CD4-positive, alpha-beta T cell treated with Interleukin-17A for 1 hour (primary cell): ENCODE measurements at places on chromosomes 12 and 14.

GRCh38 chr14:34220921-34221320 lies 241.1 kb downstream of the SPTSSA start:
- DNase-seq, result peak; percentile 9

- no peak for DNase-seq
Measured at GRCh38 chr12:94535510-94535921, 75.8 kb upstream of the CEP83 start.

DNA sequence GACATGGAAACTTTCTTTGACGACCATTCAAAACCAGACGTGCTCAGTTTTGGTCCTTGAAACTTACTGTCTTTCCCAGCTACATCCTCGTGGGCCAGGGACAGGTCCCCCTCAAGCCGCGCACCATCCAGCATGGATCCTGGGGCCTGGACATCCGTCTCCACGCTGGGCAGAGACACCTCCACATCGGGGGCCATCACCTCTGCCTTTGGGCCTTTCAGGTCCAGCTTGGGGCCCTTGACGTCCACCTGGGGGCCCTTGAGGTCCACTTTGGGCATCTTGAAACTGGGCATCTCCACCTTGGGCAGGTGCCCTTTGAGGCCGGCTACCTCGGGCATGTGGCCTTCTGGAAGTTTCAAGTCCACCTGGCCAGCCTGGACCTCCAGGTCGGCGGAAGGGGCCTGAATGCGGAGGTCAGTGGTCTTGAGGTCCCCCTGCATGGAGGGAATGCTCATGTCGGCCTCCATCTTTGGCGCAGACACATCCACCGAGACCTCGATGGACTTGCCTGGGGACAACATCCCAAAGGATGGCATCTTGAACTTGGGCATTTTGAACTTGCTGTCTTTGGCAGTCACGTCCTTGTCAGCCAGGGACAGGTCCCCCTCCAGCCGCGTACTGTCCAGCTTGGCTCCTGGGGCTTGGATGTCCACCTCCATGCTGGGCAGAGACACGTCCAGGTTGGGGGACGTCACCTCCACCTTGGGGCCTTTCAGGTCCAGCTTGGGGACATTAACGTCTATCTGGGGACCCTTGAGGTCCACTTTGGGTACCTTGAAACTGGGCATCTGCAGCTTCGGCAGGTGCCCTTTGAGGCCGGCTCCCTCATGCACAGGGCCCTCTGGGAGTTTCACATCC lies 17.1 kb downstream of the PLD4 start:
- DNase-seq, result no peak

GRCh38 chr14:100723135-100723829 lies 3.4 kb upstream of the DLK1 start:
- DNase-seq, result no peak

DNA sequence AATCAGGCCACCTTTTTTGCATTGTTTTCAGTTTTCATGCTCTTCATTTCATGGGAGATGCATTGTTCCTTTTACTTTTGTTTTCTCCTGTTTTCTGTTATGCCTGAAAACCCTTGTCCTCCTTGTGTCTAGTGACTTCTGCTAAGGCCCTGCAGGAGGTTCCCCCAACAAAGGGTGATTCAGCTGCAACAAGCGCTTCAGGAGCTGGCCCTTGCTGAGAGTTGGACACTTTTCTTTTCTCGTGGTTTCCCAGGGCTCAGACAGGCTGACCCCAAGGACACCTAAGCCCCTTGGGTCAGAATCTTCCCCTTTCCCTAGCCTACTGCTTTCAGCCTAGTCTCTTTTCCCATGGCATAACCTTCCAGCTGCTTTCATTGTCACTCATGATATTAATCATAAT lies 98.9 kb downstream of the PLXNC1 start:
- DNase-seq, result no peak

- no peak for DNase-seq
Measured at GRCh38 chr14:75968456-75968855, 13.3 kb downstream of the TGFB3 start.

DNA sequence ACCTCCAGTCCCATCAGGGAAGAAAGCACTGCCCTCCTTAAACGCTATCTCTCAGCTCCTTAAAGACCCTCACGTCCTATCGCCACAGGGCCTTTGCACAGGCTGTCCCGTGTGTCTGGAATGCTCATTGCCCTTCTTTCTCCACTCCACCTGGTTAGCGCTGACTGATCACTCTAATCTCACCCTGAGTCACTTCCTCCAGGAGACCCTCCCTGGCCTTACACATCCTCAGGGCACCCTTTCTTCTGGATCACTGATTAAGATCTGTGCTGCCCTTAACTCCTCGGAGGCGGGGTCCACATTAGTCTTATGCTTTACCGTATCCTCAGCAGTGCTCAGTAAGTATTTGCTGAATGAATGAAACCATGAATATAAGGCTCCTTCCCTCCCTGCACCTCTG lies 94.7 kb downstream of the SYNE3 start:
- DNase-seq, result no peak

DNA sequence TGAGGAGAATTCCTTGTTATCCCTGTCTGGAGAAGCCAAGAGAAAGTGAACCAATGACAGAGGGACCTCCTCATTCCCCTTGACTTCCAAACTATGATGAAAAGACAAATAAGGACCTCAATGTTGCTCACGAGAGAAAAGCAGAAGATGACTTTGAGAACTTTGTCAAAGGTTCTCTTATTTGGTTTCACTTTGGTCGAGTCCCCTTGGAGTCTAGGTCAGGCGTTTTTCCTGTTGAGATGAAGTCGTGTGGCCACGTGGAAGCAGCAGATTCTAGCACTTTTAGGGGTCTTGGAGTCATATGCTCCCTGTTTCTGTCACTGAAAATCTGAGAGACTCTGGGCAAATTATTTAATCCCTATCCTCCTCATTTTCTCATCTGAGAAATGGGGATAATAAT lies 33.8 kb upstream of the COL2A1 start:
- DNase-seq, result no peak

DNA sequence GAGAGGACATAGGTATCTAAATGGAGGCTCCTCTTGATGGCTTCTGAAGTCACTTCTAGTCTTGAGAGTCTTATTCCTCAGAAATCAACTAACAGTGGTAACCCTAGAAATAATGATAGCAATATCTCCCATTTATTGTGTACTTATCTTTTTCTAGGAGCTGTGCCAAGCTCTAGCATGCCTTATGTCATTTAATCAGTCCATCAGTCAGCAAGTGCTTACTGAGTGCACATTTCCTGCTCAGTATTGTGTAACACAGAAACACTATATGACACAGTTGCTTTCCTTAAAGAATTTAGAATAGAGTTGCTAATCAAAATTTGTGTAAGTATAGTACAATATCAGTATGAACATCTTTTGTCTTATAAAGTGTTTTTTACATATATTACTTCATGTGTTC lies 36.6 kb downstream of the KRT76 start:
- DNase-seq, result no peak

- no peak for DNase-seq
Measured at GRCh38 chr12:132006056-132006680, 56.4 kb downstream of the EP400 start.

DNA sequence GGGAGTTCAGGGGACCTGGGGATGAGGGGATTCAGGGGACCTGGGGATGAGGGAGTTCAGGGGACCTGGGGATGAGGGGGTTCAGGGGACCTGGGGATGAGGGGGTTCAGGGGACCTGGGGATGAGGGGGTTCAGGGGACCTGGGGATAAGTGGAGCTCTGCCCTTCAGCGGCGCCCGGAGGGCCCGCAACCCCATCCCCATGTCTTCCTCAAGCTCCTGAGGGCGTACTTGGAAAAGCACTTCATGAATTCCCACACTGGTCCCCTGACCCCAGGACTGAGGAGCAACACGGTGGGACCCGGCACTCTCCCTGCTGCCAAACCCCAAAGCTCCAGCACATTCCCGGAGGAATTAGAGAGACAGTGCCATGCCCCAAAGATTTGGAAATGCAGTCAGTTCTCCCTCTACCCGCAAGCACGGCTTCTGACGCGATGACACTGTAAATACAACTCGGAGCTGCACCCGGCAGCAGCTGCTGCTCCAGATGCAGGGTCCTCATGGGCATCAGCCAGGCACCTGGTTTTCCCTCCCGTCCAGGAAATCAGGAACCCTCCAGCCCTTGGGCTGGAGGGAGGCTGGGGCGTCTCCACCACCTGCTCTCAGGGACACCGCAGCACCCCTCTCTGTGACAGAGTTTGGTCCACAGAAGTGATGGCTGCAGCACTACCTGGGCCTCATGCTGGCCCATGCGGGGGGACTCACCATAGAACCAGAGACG lies 32.8 kb upstream of the C14orf180 start:
- no peak for DNase-seq

- DNase-seq, result no peak
Measured at GRCh38 chr12:12079291-12079690, 8.6 kb downstream of the BCL2L14 start.

GRCh38 chr14:82052778-82053177 lies 519.1 kb upstream of the SEL1L start:
- no peak for DNase-seq

- peak; percentile 53 for DNase-seq
Measured at GRCh38 chr14:51849097-51849496, 11.3 kb upstream of the GNG2 start.

DNA sequence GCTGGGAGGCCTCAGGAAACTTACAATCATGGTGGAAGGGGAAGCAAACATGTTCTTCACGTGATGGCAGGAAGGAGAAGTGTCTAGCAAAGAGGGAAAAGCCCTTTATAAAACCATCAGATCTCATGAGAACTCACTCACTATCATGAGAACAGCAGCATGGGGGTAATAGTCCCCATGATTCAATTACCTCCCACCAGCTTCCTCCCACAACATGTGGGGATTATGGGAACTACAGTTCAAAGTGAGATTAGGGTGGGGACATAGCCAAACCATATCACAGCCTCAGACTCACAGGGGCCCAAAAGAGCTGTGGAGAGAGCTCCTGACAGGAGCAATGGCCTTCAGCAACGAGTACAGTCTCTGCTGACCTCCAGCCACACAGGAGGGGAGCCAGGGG lies 151.4 kb downstream of the GXYLT1 start:
- no peak for DNase-seq

GRCh38 chr12:127559349-127560040 lies 707.5 kb upstream of the TMEM132C start:
- DNase-seq, result peak; percentile 39

- no peak for DNase-seq
Measured at GRCh38 chr14:94922595-94923239, 152.8 kb upstream of the GSC start.

DNA sequence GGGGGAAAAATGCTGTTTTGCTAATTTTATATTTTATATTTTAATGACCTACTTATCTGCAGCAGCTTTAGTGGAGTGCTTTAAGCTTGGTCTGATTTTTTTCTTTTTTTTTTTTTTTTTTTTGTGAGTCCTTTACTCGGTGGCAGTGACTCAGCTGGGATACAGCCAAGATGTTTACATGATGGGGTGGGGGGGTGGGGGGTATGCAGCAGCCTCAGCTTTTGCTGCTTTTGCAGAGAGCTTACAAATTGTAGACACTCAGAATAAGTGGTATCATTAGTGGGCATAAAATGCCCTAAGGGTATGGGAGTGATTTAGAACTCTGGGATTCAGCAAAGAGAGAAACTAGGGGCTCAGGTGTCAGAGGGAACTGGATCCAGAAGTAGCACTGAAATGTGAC lies 38.2 kb upstream of the ARHGAP5 start:
- no peak for DNase-seq

DNA sequence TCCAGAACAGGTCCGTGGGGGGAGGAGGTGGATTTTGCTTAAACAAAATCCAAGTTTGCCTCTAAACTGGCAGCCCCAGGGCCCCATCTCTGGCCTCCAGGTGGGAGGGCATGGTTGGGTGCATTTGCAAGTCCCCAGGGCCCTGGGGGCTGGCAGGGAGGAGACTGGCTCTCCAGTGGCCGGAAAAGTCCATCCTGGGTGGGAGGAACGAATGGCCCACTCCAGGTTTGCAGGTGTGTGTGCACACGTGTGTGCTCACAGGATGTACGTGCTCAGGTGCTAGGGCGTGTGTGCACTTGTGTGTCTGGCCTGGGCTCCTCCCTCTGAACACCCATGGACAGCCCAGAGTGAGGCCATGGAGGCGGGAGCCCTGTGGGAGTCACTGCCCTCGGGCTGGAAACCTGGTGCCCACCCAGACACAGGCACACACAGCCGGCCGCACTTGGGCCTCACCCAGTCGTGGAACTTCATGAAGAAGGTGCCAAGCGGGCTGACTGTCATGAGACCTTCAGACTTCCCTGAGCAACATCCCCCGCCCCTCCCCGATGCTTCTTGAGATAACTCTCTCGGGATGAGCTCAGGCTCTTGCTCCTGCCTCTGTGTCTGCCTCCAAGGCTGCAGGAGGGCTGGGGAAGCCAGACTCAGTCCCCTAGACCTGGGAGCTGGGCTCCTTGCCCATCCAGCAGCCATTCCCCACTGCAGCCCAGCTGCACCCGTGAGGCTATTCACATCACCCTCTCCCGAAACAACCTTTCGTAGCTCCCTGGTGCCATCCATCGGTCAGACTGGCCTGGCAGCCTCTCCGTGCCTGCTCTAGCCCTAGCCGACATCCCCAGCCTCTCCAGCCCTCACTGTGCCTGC lies 9.4 kb downstream of the AHNAK2 start:
- DNase-seq, result no peak

DNA sequence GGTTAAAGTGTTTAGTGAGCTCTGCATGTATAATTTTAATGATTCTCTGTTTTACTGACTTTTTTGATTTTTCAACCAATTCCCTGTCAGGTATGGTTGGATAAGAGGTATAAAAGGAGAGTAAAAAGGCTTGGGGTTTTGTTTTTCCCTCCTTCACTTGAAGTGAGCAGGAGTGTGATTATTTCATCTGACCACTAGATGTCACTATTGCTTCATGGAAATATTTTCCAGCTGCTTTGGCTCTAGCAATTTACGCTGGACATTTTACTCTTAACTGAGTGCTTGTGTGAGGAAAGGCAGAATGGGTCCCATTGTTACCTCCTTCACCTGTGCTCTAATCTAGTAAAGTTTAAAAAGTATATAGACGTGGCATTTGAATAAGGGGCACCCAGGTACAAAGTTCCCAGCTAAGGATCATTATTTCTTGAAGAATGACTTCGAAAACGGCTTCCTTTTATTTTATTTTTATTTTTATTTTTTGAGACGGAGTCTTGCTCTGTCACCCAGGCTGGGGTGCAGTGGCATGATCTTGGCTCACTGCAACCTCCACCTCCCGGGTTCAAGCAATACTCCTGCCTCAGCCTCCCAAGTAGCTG lies 66.5 kb downstream of the TBC1D30 start:
- peak; percentile 66 for DNase-seq

DNA sequence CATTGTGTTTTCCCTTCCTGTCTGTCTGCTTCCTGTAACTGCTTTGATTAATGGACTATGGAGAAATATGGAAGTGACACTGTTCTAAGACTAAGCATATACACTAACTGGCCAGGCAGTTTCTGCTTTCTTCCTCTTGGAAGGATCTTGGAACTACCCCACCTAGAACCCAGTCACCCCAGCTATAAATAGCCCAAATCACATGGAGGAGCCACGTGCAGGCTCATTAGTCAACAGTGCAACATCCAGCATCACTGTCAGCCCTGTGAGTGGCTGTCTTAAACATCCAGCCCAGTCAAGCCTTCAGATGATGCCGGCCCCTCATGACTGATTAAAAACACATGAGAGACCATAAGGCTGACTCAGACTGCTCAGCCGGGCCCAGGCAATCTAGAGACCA lies 39.2 kb downstream of the BCAT1 start:
- no peak for DNase-seq

GRCh38 chr12:57816855-57817151 lies 1.7 kb downstream of the AVIL start:
- no peak for DNase-seq
